ENCODE measurements at places on chromosomes 12 and 14.

GRCh38 chr14:67883717-67884116, 64.1 kb downstream of the RAD51B start:
- no peak for DNase-seq

GRCh38 chr12:49872381-49872780, 29.5 kb upstream of the BCDIN3D start:
- DNase-seq: no peak

DNA sequence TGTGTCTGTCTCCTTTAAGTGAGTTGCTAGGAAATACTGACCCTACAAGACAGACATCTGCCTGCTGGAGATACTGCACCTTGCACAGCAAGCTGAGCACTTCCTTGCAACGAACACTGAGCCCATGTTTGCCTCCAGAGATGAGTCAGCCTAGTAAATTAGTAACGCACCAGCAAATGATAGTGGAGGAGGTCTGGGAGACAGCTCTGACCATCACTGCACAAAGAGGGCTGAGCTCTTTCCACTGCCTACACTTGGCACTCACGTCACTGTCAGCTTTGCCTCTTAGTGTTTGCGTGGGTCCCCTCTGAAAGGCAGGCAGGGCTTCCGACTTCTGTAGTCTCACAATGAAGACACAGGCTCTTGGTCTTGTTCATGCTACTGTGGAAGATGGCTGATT, 109.0 kb downstream of the APAF1 start:
- DNase-seq: no peak

DNA sequence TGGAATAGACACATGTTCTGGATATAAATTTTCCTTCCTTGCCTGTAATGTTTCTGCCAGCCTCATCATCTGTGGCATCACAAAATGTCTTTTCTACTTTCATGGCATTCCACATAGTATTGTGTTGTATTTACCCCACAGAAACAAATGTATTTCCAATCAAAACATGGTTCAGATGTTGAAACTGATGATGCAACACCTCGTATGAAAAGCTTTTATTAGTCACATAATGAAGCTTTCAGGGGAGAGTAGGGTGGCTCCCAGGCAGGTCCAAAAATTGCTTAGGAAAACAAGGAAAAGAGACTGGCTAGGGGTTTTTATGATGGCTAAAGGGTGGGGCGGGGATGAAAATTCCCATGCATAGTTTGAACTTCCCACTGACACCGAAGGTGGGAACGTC, 29.1 kb upstream of the ZNF641 start:
- DNase-seq: no peak

DNA sequence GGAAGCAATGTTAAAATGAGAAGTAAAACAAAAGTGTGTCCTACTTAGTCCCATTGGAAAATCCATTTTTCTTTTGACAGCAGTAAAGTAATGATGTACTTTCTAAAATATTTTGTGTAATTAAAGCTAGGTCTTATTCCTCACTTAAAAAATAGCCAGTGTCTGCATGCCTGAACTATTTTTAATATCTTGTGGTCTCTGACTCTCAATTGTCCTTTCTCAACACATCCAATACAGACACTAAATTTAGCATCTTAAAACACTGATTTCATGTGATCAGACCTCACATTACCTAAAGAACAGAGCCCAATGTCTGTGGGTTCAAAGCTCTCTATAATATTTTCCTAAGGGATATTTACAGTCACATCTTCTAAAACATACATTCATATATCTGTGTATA, 108.0 kb downstream of the DERA start:
- DNase-seq: no peak

DNA sequence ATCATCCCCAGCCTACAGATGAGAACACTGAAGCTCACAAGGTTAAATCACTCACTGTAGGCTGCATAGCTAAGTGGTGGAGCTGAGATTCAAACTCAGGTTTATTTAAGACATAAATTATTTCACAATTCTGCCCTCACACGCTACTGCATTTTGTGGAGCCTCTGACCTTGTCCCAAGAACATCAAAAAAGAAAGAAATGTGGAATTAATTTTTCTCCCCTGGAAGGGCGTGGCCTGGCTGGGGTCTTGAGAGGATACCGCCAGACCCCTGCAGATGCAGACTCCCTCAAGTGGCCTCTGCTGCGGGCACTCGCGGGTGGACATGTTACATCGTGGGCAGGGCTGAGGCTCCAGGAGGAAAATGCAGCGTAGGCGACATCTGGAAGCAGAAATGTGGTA, 40.6 kb downstream of the LTBP2 start:
- DNase-seq: no peak

- no peak for DNase-seq
Measured at GRCh38 chr12:75058228-75058627, 151.4 kb downstream of the KCNC2 start.

DNA sequence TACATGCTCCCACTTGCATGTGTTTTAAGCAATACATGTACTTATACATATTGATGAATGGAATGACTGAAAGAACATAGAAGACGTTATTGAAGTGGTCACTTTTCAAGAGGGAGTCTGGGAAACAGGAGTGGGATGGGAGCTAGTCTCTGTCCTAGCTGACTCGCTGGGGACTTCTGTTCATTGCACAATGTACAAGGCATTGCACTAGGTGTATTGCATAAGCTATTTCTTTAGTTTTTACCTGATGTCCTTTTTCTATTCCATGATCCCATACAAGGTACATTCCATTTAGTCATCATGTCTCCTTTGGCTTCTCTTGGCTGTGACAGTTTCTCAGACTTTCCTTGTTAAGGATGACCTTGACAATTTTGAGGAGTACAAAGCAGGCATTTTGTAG, 4.0 kb upstream of the MYO1H start:
- DNase-seq: no peak

- DNase-seq: no peak
Measured at GRCh38 chr12:105756961-105757360, 381.8 kb downstream of the NUAK1 start.

DNA sequence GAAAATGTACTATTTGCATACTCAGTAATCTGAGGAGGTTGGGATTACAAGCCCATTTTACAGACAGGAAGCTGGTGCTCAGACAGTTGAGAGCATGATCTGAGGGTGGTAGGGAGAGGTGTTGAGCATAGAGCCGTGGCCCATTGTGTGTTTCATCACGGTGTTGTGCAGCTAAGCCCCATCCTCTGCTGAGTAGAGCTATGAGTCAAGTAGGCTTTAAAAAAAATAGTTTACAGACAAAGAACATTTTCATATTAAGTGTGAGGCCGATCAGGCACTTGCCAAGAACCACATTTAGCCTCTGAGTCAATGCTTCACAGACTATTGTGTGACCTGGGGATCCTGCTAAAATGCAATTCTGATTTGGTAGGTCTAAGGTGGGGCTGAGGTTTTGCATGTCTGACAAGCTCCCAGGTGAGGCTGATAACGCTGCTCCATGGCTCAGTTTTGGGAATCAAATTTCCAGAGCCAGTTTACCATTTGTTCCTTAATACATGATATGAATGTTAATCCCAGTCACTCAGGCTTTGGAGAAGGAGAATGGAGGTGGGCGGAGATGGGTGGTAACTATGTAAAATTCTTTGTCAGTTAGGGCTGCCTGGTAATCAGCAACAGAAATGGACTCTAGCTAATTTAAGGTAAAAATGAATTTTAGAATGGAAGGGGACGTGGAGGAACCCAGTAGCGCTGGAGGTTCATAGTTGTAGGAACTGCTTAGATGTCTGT, 22.2 kb downstream of the ZNF664 start:
- DNase-seq: no peak

- no peak for DNase-seq
Measured at GRCh38 chr14:75648066-75648838, 12.4 kb downstream of the ERG28 start.

DNA sequence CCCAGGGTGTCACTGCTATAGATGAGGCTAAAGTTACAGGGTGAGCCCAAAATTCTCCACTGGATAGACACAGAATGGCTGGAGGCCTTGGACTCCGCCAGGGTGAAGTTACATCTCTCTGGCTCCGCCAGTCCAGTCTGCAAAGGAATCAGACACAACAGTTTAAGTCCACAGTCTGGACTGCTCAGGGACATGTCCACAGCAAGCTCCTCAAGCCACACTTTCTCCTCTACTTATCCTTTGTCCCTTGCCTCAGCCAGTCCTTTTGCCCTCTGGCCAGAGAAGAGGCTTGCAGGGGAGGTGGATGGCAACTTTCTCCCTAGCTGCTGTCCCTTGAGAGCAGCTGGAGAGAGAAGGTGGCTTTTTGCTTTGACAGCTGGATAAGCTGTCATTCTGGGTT, 28.0 kb downstream of the PTPRB start:
- DNase-seq: no peak

GRCh38 chr12:59111851-59112250, 191.5 kb upstream of the LRIG3 start:
- no peak for DNase-seq

GRCh38 chr12:76020281-76020680, 11.3 kb downstream of the PHLDA1 start:
- peak; percentile 56 for DNase-seq

DNA sequence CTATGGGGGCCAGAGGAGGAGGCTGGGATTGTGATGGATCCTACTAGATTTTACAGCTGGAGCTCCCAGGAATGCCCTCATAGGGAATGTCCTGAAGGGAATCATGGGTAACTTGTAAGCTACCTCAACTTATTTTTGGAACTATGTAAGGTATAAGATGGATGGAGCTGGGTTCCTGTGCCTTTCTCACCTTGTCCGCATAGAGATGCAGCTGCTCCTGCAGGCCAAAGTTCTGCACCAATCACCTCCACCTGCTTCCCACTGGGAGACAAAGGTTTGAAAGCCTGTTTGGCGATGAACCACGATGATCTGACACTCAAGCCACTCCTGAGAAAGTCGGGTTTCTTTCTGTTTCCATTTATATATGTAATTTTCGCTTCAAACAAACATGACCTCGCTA, 648 bp upstream of the AKAP5 start:
- DNase-seq: no peak

DNA sequence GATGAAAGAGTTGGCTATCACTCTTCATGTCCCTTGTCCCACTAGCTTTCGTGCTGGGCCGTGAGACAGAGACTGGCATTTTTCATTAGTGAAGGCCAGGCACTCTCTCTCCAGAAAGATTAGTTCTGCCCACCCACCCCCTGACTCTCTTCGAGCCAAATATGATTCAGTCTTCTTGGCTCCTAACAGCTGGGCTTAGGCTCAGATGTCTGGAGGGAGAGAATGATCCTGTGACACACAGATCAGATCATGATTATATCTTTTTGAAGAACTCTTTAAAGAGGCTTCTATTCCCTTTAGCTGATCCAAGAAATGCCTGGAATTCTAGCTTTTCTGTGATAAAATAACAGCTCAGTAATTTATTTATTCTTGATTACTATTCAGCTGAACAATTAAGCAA, 5.2 kb upstream of the GNG2 start:
- DNase-seq: no peak

DNA sequence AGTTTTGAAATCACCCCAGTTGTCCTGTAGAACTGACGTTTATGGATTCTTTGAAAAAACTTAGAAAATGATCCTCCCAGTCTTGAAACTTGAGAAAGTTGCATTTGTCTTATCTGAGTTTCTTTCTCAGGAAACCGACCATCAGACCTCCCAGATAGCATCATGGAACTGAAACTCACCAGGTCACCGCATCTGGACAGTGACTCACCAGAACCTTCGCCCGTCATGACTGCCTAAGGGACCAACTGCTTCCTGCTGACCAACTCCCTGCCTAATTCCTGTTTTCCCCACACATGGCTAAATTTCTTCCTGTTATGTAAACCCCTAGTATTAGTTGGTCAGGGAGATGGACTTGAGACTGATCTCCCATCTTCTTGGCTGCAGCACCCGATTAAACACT, 175.7 kb downstream of the RIMBP2 start:
- DNase-seq: no peak

GRCh38 chr14:32509632-32510187, 180.6 kb downstream of the AKAP6 start:
- no peak for DNase-seq

All from stimulated activated CD8-positive, alpha-beta memory T cell treated with anti-CD3 and anti-CD28 coated beads, Interleukin-12 subunit alpha, Interleukin-12 subunit beta, amount 100 ng/mL, for 4 hours (primary cell).